ENCODE measurements at places on chromosomes 3 and 15. TPM values are rescaled to one million over a fixed set of nuclear protein-coding genes. Genes with fewer than 3 reads are reported as not detected.
A peak's percentile ranks its signal among the peaks of the same experiment; 100 is the strongest.

DNA sequence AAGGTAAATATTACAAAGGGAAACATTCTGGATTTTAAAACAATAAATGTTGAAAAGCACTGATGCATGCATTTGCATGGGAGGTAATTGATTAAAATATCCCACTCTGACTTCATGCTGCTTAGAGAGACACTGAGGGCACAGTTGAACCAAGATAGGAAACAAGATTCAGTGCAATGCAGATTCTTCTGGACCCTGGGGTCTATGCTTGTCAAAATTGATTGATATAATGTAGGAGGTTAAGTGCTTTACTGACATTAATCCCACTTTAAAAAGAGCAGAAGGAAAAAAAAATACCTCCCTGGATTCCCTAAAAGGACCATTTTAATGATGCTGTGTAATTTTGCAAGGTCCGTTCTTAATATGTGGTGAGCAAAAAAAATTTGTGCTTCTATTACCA lies 454.2 kb downstream of the GABRB3 start:
- DNase-seq, result no peak

Gene FBLN2
- 0.03 TPM for total RNA-seq

- DNase-seq, result peak; percentile 65
Measured at GRCh38 chr3:107942244-107942643, 148.6 kb downstream of the CD47 start.

DNA sequence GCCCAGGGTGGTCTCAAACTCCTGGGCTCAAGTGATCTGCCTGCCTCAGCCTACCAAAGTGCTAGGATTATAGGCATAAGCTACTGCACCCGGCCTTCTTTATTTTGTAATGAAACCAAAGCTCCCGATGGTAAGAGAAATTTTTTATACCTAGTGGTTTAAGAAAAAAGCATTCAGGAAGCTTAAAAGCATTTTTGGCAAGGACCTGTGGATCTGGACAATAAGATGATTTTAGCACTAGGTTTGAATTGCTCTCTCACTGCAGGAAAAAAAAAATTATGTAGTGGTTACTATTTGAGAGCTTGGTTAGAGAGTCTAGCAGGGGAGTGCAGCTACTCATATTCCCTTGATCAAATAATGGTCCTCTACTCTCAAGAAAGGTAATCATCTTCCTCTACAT lies 64.9 kb upstream of the PIK3R4 start:
- DNase-seq, result no peak

Gene HIGD2B
- total RNA-seq, result not detected

All from HT1080 (cell line).